Mesothelial cell of epicardium (in vitro differentiated cells): ENCODE measurements at places on chromosomes 7 and 10.
A peak's percentile ranks its signal among the peaks of the same experiment; 100 is the strongest.

- no peak for DNase-seq
Observed at GRCh38 chr7:40828686-40829600, 694.1 kb downstream of the SUGCT start.

- DNase-seq: no peak
Observed at GRCh38 chr7:115058726-115059125, 136.8 kb downstream of the MDFIC start.

GRCh38 chr7:68173513-68173912 lies 1176.9 kb downstream of the TYW1 start:
- no peak for DNase-seq

DNA sequence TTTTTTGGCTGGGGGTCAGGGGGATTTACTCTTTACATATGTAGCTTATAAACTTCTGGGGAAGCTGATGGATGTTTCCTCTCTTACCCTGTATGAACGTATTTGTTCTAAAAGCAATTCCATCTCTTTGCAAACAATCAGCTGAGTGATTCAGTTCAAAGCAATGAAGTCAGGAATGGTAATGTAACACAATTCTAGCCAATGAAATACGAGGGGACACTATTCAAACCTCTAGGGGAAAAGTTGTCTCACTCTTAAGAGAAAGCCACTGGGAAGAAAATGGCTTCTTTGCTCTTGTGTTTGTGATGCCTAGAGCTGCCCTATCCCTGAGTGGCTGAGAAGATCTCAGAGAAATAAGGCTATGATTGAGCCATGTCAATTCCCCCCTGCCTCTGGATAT lies 134.8 kb upstream of the SEMA3C start:
- no peak for DNase-seq

DNA sequence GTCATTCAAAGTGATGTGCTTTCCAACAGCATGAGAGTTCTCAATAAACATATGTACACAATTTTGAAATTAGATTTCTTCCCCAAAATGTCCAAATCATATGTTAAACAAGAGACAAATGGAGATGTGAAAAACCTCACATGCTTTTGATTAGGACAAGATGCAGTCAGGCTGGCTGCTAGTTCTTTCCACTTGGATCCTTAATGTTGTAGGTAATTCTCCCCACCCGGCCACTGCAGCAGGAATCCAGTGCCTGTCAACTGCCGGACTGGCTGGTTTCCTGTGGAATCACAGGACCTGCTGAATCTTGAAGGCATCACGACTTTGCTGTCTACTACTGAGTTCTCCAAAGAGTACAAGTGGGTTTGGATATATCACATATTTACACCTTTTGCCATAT lies 138.6 kb upstream of the AKR1E2 start:
- DNase-seq: no peak

- DNase-seq: no peak
Observed at GRCh38 chr10:120505866-120506265, 48.8 kb downstream of the PLPP4 start.

DNA sequence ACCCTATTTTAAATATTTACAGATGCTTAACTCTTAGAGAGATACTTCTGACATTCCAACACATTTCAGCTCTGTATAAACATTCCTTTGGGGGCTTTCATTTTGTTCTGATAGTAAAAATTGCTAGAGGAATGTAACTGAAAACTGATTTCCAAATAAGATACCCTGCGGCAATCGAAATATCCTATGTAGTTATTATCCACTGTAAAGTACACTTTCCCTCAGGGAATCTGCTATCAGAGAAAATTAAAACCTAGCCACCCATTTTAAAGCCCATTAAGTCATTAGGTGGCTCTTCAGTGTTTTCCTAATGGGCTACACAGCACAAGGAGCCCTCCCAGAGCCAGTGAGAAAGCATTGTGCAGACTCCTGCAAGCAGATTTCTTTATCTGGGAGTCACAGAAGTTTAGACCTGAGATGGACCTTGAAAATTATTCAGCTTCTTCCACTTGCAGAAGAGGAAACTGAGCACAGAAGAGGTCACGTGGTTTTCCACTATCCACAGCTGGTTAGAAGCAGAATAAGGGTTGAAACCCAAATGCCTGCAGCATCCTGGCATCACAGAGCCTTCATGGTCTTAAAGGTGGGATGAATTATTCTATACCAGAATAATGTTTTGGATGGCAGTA lies 12.6 kb upstream of the CPVL start:
- DNase-seq: no peak

- DNase-seq: no peak
Observed at GRCh38 chr7:36497775-36498174, 108.1 kb downstream of the ANLN start.

GRCh38 chr7:114718861-114719260 lies 203.0 kb upstream of the MDFIC start:
- DNase-seq: no peak

- no peak for DNase-seq
Observed at GRCh38 chr7:157446322-157446721, 109.5 kb downstream of the DNAJB6 start.

- no peak for DNase-seq
Observed at GRCh38 chr10:37124532-37124931, 866 bp upstream of the ANKRD30A start.

GRCh38 chr7:36272567-36273269 lies 116.9 kb upstream of the ANLN start:
- DNase-seq: no peak

GRCh38 chr10:784403-785088 lies 95.1 kb upstream of the DIP2C start:
- no peak for DNase-seq

- DNase-seq: no peak
Observed at GRCh38 chr7:72335561-72336381, 76.4 kb downstream of the CALN1 start.

DNA sequence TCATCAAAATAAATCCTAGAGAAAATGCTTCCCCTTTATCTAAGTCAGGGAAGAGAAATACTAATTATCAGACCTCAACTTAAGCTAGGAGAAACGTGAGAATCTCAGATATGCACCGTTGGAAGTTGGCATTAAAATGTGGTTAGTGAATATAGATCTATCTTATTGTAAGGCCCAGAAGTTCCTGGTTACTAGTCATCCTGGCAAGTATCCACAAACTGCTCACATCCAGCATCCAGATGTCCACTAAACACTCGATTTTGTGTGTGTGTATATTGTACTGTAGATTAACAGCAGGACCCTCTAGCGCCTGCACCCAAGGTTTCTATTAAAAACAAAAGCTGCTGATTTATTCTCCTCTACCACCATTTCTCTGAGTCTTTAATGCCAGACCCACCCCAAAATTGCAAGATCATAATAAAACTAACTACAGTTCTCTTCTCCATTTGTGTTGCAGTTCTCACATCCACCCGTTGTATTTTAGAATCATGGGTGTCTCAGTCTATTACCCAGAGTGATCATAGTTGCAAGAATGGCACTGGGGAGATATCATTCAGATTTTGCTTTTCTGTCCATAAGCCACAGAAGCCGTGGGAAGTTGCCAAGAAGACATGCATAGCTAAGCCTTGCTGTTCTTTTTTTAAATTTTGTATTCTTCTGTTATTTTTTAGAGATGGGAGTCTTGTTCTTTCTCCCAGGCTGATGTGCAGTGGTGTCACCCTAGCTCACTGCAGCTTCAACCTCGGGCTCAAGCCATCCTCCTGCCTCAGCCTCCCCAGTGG lies 165.4 kb downstream of the KIAA1217 start:
- no peak for DNase-seq

DNA sequence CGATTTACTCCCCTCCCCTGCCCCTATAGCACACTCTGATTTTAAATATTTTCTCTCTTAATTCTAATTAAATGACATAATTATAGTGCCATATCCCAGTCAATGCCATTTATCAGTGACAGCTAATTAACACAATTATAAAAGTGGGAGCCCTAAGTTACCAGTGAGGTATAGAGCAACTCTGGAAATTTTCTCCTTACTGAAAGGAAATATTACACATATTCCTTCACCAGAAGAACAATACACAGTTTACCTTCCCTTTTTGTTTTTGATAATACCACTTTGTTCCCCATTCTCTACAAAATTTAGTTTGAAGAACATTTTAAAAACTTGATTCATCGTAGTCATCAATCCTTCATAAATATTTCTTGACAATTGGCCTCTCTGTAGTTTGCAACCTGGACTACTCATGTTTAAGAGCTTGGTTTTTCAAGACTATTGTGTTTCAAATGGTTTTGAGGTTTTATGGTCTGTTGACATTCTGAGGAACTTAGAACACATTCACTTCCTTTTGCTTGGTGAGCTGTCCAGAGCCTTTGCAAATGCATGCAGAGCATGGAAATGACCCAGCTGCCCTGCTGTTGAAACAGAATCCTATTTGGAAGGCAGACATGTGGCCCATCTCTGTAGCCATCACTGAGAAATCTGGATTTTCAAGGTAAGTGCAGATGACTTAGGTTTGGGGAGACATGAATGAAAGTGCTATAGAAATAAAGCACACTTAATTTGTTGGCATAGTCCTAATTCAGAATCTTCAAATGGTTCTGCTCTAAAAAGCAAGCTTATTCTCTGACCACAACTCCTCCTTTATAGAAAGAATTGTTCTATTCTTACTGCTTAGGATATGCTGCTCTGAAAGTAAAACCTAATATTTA lies at the start of gene GPR141:
GPR141 (plus strand) TSS at position 521 of the 875 bp plus-strand sequence. CDS start 56,628 bp downstream, outside the sequence.
- DNase-seq: no peak

GRCh38 chr10:58951746-58952145 lies 224.7 kb upstream of the PHYHIPL start:
- no peak for DNase-seq

GRCh38 chr10:7046615-7047014 lies 364.2 kb downstream of the SFMBT2 start:
- no peak for DNase-seq

GRCh38 chr7:140646931-140647647 lies 6.5 kb upstream of the DENND2A start:
- no peak for DNase-seq

GRCh38 chr7:18288322-18289037 lies 207.1 kb upstream of the HDAC9 start:
- DNase-seq: no peak

GRCh38 chr10:132421847-132422751 lies 25.1 kb downstream of the PWWP2B start:
- no peak for DNase-seq

DNA sequence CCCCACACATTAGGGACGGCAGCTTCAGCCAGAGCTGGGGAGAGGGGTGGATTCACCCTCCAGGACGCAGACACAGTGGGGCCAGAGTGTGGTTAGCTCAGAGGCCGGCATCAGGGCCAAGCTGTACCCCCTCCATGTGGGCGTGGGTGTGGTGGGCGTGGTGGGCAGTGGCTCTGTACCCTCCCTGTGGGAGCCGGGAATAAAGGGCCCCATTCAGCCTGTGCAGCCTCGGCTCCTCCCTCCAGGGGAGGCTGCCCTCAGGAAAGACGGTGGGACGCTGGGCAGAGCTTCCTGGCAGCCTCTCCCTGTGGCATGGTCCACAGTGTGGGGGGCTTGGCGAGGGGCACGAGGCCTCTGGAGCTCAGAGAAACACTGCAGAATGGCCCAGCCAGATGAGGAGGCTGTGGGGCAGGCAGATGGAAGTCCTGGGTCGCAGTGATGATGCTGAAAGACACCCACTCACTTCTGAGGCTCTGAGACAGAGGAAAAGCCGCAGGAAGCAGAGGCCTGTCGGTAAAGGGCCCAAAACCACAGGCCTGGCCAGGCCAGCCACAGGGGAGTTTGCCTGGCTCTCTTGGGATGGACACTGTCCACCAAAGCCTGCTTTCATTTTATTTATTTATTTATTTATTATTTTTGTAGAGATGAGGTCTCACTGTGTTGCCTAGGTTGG lies 108.0 kb downstream of the SH3PXD2A start:
- DNase-seq: no peak

- DNase-seq: peak; percentile 5
Observed at GRCh38 chr7:47785923-47786556, 162.2 kb downstream of the PKD1L1 start.

DNA sequence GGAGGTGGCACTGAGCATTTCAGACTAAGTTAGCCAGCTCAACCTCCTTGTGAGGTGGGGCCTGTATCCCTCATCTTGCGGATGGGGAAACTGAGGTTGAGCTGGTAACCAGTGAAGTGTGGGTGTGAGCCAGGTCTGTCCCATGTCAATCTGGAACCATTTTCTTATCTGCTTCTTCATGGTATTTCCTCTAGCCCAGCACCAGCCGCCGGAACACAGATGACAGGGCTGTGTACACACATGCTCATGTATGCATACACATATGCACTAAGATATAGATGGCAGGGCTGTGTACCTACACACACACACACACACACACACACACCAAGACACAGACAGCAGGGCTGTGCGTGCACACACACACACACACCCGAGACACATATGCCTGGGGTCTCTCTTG lies 18.5 kb downstream of the RAMP3 start:
- DNase-seq: no peak

- DNase-seq: no peak
Observed at GRCh38 chr7:2106924-2107323, 125.8 kb downstream of the MAD1L1 start.

GRCh38 chr7:17512181-17512675 lies 213.8 kb downstream of the AHR start:
- no peak for DNase-seq

- DNase-seq: no peak
Observed at GRCh38 chr10:17029581-17030271, 99.9 kb downstream of the CUBN start.

DNA sequence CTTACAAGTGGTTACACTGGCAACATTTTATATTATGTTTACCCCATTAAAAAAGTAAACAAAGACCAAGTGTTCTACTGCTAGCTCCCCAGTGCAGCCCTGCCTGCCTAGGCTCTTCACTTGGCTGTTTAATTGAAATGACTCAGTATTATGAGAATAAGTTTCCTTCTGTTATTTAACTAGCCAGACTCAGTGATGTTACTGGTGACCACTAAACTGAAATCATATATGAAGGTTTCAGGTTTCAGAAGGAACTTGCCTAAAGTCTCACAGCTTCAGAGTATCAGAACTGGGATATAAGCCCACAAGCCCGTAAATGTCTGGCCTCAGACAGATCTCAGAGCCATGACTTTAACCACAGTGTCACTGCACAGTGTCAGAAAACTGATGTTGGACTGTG lies 66.8 kb upstream of the EXOC4 start:
- DNase-seq: no peak

- DNase-seq: no peak
Observed at GRCh38 chr10:86596266-86596665, 58.1 kb upstream of the OPN4 start.

GRCh38 chr10:128274938-128275337 lies 148.7 kb upstream of the MKI67 start:
- no peak for DNase-seq

DNA sequence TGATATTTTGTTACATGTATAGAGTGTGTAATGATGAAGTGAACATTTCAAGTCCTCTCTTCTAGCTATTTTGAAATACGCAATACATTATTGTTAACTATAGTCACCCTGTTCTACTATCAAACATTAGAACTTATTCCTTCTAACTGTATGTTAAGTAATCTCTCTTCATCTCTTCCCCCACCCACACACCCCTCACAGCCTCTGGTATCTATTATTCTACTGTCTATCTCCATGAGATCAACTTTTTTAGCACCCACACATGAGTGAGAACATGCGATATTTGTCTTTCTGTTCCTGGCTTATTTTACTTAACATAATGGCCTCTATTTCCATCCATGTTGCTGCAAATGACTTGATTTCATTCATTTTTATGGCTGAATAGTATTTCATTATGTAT lies 57.7 kb upstream of the EGR2 start:
- no peak for DNase-seq
